ENCODE measurements at places on chromosomes 7 and 10.

DNA sequence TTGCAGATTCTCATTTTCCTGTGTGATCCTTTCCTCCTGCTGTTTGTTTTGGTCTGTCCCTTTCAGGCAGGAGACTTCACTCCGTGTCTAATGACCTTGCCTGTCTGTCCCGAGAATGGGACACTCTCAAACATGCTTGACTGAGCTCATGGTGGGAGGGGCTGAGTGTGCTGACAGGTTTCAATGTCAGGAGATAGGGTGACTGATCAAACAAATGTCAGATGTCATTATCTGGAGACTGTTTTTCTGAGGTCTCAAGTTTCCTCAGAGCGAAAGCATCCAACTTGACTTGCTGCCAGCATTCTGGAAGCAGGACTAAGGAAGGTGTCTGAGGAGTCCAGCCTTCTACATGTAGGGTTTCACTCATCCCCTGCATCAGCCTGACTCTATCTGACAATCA lies 228.8 kb upstream of the KIAA1217 start:
- DNase-seq: no peak

- no peak for DNase-seq
Observed at GRCh38 chr7:91242097-91242844, 22.0 kb upstream of the FZD1 start.

DNA sequence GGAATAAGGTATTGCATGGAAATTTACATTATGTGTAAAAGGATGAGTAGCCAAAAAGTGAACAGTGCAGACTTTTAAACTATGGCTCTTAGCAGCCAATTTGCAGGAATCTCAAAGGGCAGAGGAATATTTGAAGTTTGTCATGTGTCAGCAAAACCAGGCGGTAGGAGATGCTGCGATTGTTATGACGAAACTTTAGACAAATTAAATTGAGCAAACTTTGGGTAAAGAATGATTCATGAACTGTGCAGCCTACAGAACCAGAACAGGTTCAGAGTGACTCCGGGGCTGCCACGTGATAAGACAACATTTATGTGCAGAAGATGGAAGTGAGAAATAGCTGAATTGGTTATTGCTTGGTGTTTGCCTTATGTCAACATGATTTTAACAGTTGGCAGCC lies 39.2 kb upstream of the CCDC6 start:
- no peak for DNase-seq

DNA sequence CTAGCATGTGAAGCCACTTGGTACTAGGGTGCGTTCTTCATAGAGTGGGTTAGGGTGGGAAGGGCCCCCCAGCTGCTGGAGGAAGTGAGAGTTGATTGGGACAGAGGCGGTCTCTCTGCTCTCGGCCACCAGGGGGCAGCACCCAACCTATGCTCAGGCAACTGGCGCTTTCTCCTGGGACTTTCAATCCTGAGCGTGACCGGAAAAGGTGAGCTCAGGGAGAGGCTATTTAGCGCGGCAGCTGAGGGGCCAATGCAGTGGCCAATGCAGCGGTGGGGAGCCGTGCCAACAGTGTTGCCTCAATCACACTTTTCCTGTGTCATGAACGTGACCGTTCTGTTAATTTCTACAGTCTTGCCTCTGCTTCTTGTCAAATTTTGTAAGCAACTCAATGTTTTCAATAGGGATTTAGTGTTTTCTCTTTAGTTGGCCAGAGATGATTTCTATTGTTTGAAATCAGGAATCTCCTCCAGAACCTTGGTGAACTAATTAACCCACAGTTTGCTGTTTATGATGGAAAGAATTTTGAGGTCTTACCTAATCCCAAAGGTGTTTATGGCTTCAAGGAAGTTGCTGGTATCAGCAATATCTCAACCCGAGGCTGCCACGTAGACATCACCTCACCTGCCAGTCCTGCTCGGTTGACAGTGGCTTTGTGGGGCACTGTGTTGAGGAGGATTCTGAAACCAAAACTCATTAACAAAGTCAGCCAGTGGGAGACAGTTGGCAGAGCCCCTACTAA lies 67.9 kb upstream of the PDZD8 start:
- DNase-seq: peak; percentile 67

DNA sequence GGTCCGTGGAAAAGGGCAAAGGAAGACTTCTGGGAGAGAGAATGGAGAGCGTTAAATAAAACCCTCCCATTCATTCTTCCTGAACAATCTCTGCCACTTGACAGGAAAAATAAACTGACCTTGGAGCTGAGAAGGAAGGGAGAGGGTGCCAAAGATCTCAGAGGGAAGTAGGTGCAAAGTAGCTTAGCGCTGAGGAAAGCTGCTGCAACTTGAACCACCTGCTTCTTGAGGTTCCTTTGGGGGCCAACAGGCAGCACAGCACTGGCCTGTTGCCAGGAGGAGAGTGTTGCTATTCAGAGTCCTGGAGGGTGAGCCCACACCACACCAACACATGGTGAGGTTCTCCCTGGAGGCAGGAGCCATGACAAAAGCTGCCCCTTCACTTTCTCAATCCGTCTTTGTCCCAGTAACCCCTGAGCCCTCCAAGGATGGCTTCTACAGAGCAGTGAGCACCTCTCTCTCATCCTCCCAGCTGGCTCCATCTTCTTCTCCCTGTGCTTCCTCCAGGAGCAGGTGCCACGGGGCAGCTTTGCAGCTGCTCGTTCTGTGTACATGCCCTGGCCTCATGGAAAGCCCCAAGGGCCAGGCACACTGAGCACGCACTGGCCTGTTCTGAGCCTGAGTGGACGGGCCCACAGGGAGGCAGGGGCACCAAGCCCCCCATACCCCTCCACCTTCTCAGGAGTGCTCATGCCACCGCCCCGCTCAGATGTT lies 101.3 kb downstream of the STRA8 start:
- DNase-seq: no peak

GRCh38 chr10:121578965-121579364 lies 19.3 kb downstream of the FGFR2 start:
- DNase-seq: no peak

DNA sequence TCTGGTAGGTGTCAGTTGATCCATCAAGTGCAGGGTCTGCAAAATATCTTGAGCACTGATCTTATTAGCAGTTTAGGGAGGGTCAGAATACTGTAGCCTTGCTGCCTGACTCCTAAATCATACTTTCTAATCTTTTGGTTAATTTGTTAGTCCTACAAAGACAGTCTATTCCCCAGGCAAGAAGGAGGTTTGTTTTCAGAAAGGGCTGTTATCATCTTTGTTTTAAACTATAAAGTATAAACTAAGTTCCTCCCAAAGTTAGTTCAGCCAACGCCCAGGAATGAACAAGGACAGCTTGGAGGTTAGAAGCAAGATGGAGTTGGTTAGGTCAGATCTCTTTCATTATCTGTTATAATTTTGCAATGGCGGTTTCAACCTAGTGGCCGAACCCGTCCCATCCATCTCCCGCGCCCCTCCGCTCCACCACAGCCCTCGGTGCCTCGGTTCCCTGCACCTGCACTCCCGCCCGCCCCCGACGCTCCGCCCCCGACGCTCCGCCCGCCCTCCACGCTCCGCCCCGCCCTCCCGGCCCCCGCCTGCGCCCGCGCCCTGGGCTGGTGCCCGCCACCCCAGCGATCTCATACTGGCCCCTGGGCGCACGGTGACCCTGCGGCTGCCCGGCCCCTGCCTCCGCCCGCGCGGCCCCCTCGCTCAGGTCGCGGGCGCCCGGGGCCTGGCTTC lies at the start of gene ADCK2:
TSS of gene ADCK2 (plus strand) at position 564 of the 681 bp plus-strand sequence. CDS start 386 bp downstream, outside the sequence.
- no peak for DNase-seq

DNA sequence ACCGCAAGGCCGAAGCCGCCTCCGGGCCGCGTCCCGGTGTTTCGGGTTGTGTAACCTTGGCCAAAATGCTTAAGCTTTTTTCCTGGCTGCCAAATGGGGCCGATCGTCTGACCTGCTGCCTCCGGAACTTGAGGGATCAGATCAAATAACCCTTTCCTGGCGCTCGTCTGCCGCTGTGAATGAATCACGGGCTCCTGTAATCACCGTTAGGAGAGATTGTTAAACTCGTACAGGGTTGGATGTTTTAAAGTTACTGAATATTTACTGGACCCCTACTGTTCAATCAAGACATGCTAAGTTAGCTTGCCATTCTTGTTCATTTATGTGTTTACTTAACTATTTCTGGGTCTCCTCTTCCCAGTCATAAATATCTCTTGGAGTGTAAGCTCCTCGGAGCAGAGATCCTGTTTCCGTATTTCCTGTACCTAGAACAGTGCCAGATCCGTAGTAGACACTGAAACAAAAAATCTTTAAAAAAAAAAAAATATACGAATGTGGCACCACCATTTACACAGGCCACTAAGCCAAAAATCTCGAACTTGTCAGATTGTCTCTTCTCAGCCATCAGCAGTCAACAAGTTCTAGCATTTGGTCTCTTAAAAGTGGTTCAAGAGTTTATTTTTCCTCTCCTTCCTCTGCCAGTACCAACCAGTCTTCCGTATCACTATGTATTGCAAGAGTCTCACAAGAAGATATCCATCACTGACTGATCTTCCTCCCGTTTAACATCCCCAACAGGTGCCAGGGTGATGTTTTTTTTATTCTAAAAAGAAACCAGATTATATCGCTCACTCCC lies 650 bp upstream of the TM9SF3 start:
- peak; percentile 69 for DNase-seq

DNA sequence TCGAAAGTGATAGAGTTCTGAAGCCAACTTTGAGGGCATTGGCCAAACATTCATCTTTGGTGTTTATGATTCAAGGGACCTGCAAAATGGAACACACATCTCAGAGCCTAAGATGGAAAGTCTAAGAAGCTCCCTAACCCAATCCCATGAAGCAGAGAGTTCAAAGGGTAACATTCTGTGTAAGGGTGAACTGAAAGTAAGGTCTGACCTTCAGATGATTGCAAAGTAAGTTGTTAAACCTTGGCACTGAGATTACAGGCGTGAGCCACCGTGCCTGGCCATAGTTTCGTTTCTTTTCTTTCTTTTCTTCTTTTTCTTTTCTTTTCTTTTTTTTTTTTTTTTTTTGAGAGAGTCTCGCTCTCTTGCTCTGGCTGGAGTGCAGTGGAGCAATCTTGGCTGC lies 2.2 kb downstream of the ZNF212 start:
- no peak for DNase-seq

- DNase-seq: no peak
Observed at GRCh38 chr7:72097226-72097625, 314.9 kb downstream of the CALN1 start.

DNA sequence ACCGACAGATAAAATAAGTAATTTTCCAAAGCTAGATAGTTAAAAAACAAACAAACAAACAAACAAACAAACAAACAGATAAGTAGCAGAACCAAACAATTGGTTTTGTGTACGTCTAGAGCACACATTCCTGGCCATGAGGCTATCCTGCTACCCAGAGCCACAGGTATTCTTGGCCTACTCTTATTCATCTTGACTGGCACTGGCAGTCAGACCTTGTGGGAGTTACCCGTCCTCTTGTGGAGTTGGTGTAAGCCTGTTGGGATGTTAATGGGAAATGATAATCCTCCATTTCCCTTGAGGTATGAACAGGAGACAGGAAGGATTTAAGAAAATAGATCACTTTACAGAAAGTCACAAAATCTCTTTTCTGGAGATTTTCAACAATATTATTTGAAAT lies 142.4 kb upstream of the MEOX2 start:
- DNase-seq: no peak

- no peak for DNase-seq
Observed at GRCh38 chr7:19400758-19401254, 255.6 kb upstream of the FERD3L start.

DNA sequence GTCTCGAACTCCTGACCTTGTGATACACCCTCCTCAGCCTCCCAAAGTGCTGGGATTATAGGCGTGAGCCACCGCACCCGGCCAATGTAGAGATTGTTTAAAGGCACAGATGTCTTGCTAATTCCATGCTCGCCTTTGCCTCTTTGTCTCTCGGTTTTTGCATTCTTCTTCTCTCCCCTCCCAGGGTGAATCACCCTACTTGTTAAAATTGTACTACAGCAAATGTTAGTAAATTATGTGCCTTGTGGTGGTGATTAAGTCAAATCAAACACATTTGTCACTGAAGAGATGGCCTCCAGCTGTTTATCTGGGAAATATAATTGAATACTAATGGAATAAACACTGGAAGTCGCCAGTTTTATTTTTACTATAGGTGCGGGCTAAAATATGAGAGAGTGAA lies 384.4 kb upstream of the AUTS2 start:
- DNase-seq: no peak

- no peak for DNase-seq
Observed at GRCh38 chr7:100886936-100887515, 2.5 kb downstream of the UFSP1 start.

DNA sequence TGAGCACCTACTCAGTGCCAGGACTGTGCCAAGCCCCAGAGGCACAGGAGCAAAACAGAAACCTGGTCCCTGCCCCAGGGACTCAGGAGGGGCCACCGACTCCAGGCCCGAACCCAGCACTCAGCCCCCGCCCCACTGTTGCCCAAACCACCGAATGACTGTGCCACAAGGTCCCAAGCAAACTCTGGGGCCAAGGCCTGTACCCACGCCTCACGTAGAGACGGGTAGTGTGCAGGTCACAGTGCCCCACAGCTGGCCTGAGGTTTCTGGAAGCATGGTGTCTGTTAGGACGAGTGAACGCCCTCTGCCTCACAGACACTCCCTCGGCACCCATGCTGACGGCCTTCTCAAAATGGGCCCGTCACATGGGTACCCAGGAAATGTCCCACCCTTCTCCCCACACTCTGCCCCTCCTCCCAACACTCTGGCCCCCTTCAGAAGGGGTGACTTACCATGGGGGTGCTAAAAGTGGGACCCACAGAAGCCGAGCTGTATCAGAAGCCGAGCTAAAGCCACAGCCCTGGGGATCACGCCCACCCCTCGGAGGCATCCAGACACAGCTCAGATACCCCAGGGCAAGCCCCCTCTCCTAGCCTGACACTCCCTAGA lies 44.2 kb downstream of the CTBP2 start:
- no peak for DNase-seq

DNA sequence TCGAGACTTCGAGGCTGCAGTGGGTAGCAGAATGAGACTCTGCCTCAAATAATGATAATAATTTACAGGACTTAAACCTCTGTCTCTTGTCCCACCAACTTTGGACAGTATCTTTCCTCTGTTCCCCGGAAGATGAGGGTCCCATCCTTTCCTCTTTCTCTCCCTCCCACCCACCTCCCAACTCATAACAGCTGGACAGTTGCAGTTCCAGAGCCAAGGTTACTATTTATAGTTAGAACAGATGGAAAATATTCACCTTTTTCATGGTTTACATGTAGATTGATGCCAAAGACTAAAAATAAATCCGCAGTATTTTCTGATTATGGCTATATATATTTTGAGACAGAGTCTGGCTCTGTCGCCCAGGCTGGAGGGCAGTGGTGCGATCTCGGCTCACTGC lies 31.6 kb upstream of the SUN1 start:
- no peak for DNase-seq

GRCh38 chr10:97463363-97464132 lies 17.6 kb downstream of the ZDHHC16 start:
- peak; percentile 36 for DNase-seq

DNA sequence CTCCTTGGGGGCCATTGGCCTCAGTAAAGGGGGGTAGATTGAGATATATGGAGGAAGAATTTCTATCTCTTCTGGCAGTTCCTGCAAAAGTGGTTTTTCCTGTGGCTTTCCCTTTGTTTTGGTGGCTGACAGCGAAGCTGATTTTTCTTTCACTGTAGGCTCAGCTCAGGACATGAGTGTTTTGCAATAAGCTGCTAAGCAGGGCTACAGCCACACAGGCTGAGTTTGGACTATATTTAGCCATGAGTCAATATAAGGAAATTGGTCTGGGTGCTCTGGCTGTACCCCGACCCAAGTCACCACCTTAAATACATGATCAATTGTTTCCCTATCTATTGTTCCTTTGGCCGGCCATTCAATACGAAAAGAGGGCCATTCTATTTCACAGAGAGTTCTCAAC lies 212.7 kb upstream of the KCND2 start:
- peak; percentile 54 for DNase-seq

- no peak for DNase-seq
Observed at GRCh38 chr10:132684164-132684891, 101.6 kb downstream of the NKX6-2 start.

Measured in stromal cell of bone marrow (primary cell).